ENCODE measurements at places on chromosomes 1 and 21. TPM values are rescaled to one million over a fixed set of nuclear protein-coding genes. Genes with fewer than 3 reads are reported as not detected.

DNA sequence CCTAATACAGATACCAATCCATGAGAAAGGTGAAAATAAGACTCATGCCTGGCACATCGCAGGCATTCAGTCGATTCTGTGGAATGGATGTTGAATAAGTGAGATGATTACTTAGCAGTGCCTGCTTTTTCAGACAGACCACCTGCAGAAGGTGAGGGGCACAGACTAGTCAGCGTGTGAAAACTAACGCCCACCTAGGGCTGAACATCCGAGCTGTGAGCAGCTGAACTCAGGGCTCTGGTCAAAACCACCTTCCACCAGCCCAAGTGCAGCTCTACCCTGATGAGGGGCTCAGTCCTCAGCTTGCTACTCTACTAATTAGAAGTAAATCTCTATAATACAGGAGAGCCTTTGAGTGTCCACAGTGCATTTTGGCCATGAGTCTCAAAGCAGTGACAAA lies 32.5 kb downstream of the LMX1A start:
- DNase-seq = no peak

GRCh38 chr1:66527686-66528085 lies 6.3 kb upstream of the SGIP1 start:
- peak; percentile 65 for DNase-seq

GRCh38 chr1:218415726-218416125 lies 70.6 kb downstream of the TGFB2 start:
- DNase-seq = no peak

Gene TMEM52
- 0.18 TPM for total RNA-seq

Gene OR6N2
- total RNA-seq = not detected

DNA sequence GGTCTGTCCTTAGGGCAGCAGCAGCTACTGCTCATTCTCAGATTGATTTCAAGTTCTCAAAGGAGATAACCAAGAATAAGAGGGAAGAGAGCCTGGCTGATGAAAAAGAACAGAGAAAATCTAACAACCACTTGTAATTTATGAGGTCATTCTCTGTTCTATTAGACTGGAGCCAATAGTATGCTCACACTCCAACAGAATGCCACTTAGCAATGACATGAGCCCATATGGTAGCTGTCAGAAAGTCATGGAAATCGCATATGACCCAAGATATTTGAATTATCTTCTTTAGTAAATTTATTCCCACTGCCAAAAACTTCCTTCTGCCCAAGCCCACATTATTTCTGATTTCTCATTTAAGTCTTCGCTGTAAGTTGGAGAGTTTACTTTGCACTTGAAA lies 53.7 kb upstream of the PLA2G4A start:
- DNase-seq = no peak

GRCh38 chr1:11978301-11978700 lies 1.9 kb upstream of the MFN2 start:
- no peak for DNase-seq

Gene ADCY10
- total RNA-seq = 0.06 TPM

Gene TBX15
- total RNA-seq = not detected

GRCh38 chr1:22064751-22065402 lies 12.4 kb downstream of the CDC42 start:
- no peak for DNase-seq

Gene OR6K3
- total RNA-seq = not detected

GRCh38 chr1:169305356-169305755 lies 62.2 kb downstream of the NME7 start:
- no peak for DNase-seq

Gene SPATA46
- not detected for total RNA-seq

DNA sequence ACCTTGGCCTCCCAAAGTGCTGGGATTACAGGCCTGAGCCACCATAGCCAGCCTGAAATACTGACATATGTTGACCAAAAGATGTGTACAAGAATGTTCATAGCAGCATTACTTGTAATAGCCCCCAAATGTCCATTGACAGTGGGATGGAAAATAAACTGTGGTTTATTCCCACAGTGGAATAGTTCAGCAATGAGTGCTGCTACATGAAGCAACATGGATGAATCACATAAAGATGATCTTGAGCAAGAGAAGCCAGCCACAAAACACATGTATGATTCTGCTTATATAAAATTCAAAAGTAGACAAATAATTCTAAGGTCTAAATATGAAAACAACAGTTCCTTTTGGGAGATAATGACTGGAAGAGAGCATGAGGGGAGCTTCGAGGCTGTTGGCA lies 9.1 kb upstream of the CREG1 start:
- no peak for DNase-seq

Gene AXDND1
- total RNA-seq = not detected

DNA sequence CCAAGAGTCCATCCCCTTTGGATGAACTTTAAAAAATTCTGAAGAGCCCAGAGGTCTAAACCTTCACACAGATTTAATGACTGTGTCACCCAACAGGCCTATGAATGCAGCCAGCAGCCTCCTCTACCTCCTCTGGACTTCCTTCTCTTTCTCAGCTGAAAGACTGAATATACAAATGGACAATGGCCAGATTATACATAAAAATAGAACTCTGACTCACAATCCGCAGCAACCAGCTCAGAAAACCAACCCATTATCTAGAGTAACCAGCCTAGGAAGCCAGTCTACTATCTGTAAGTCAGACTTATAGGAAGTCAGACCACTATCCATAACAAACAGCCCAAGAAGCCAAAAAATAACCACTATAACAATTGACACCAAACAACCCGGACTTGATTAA lies 224.5 kb downstream of the ASTN1 start:
- DNase-seq = no peak

- DNase-seq = no peak
These were observed 138.9 kb upstream of the DMRTA2 start for GRCh38 chr1:50562106-50562505.

Gene SPRR1A
- not detected for total RNA-seq

DNA sequence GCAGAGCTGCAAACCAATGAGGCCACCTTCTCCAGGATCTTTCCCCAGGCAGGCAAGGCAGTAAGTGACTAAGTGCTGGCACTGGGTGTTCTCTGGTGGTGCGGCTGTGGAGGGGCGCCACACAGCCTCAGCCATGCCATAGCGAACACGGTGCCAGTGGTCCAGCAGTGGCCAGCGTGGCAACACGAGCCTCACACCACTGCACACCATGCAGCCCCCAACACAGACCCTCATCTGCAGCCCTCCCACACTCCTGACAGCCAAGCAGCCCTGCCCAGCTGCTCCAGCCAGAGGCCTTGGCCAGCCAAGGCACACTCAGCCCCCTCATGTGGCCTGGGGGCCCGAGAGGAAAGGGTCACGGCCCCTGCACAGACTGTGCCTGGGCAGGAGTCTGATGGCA lies 3.0 kb downstream of the INTS11 start:
- no peak for DNase-seq

DNA sequence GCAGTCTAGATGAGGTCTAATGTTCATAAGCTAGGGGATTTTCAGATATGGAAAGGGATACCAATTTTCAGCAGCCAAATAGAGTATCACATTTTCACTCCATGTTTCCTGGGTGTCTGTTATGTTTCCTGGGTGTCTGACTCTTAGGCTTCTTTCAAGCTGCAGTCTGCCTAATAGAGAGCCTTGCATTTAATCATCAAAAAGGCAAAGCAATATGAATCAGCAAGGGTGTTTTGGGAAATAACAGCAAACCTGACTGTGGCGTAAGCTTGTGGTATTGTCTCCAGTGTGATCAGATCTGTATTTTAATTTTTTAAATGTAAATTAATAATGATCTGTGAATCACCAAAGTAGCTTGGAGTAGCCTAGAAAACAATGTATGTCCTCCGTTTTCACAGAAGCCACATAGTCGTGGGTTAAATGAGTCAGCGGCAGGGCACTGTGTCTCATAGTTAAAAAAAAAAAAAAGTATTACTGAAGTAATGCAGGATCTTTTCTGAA lies 10.4 kb downstream of the LGALS8 start:
- DNase-seq = peak; percentile 16

Gene TCP10L
- not detected for total RNA-seq

- peak; percentile 7 for DNase-seq
These were observed 5.0 kb downstream of the SLC22A15 start for GRCh38 chr1:115980998-115981993.

GRCh38 chr1:10074059-10074851 lies 41.5 kb downstream of the UBE4B start:
- DNase-seq = peak; percentile 14

DNA sequence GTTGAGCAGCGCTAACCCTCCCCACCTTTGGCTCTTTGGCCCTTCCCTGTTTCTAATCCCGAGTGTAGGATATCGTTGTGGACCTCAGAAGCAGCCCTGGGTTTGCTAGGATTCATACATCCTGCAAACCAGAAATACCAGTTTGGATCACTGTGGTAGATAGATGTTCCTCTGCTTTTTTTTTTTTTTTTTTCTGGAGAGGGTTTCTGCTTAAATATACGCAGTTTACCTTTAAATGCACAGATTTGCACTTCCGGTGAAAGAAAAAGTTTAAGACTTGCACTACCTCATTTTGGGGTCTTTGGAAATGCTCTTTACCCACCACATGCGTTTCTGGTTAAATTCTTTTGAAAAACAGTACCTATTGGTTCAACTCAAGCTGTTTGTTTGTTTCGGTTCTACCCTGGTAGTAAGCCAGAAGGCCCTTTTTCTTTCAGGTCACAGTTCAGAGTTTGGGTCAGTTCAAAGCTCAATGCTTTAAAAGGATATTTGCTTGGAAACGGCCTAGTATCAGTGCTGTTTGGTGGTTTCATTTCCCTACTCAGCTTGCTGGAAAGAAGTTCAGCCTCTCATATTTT lies 908 bp downstream of the DDI2 start:
- DNase-seq = no peak

Gene CFAP107
- not detected for total RNA-seq

DNA sequence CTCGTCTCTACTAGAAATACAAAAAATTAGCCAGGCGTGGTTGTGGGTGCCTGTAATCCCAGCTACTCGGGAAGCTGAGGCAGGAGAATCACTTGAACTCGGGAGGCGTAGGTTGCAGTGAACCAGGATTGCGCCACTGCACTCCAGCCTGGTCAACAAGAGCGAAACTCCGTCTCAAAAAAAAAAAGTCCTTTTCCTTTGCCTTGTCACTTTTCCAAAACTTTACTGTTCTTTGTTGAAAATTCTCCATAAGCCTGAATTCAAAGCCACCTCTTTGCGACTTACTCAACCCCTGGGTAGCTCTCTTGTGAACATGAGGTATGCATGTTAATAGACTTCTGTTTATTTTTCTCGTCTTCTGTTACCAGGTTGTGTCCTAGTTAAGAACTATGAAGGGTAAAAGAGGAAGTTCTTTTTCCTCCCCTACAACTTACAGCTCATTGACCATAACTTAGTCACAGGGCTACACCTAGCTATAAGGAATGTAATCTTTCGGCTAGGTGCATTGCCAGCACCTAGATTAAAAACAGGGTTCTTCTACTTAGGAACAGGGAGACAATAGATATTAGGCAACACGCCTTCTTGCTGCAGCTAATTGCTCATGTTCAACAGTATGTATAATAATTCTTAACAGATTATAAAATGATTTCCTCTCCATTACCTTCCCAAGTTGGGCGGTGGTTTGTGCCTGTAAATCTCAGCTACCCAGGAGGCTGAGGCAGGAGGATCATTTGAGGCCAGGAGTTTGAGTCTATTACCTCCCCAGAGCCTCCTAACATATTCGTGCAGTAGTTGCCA lies 40.9 kb downstream of the PTAFR start:
- DNase-seq = no peak

DNA sequence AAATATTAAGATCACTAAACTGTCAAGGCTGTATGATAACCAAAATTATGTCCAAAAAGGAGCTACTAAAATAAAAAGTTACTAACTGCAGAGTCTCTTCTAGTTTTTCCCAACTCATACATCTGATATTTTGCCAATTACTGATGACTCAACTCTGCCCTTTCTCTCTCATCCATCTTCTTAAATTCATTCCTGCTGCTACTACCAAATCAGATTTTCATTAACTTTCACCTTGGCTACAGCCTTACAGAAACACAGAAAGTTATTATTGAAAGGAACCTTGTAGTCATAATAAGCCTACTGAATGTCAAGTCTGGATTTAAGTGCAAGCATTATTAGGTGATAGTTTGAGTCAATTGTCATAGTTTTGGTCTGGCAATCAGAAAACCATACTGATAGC lies 273.1 kb downstream of the DPYD start:
- no peak for DNase-seq

DNA sequence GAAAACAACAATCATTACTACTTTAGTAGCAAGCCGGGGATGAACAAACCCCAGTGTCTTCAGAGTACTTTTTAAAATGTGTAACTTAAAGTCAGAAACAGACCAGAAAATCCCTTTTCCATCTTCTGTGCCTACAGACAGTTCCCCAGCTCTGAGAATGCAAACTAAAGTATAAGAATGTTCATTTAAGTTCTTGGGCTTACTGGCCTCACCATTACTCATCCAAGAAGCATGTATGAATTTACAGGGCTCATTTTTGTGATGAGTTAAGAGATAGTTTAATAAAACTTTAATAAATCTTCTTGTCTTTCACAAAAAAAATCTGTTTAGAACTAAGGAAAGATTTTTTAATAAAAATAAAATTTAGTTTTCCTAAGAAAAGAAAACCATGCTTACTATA lies 4.6 kb downstream of the LPGAT1 start:
- DNase-seq = no peak

Gene HSPB7
- total RNA-seq = not detected

Gene TFAP2E
- total RNA-seq = not detected

DNA sequence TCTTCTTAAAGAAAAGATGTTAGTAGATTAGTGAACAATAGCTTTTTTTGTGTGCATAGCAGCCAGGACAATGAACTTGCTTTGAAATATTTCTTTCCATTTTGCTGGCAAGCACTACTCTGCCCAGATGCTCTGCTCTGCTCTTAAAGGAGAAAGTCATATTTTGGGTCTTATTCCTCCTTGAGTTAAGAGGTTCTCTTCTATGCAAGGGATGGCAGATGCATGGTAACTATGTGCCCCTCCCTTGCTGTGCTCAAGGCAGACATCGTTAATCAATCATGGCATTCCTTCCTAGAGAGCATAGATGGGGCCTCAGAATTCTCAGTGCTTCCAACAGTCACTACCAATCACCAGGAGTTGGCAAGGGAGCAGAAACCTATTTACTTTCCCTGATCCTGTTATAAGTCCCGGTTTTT lies 27.6 kb downstream of the NIPAL3 start:
- DNase-seq = no peak

GRCh38 chr1:151909167-151910149 lies at the start of gene THEM4:
Gene THEM4, minus strand, starts transcription at chr1:151909511. Its CDS starts 53 bp downstream, at chr1:151909458.
- no peak for DNase-seq

DNA sequence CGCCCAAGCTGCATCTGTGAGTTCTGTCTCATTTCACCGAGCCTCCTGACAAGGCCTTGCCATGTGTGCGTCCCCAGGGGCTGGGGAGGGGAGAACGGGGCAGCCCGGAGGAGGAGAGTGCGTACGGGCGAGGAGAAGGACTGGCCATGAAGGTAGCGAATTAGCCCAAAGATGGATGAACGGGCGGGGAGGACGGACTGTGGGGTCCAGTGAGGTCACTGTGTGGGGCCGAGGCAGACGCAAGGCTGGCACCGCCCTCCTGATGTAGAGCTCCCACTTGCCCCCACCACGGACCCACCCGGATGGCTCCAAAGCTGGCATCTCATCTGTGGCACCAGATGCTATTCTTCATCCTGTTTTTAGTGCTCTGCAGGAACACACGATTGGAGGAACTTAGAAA lies 330.4 kb downstream of the AJAP1 start:
- no peak for DNase-seq

- DNase-seq = no peak
These were observed 169.0 kb upstream of the C8B start for GRCh38 chr1:57134803-57135202.

Gene ENTREP3
- total RNA-seq = 26.5 TPM

Gene PGBD5
- 0.12 TPM for total RNA-seq

Data from glomerular endothelial cell (primary cell).